Effector memory CD8-positive, alpha-beta T cell (primary cell): ENCODE measurements at places on chromosomes 16 and 17.
A peak's percentile ranks its signal among the peaks of the same experiment; 100 is the strongest.

GRCh38 chr17:1275962-1276736, 3.3 kb upstream of the TRARG1 start:
- H3K4me3 ChIP-seq, result peak overlapping the region; percentile 50
- peaks cover 8% of the 10 kb centered on the region for H3K27me3 ChIP-seq
- H3K4me1 ChIP-seq, result peaks cover 8% of the 10 kb centered on the region
- peak overlapping the region; percentile 63 for H3K27ac ChIP-seq
- H3K36me3 ChIP-seq, result no peaks in the 10 kb centered on the region

DNA sequence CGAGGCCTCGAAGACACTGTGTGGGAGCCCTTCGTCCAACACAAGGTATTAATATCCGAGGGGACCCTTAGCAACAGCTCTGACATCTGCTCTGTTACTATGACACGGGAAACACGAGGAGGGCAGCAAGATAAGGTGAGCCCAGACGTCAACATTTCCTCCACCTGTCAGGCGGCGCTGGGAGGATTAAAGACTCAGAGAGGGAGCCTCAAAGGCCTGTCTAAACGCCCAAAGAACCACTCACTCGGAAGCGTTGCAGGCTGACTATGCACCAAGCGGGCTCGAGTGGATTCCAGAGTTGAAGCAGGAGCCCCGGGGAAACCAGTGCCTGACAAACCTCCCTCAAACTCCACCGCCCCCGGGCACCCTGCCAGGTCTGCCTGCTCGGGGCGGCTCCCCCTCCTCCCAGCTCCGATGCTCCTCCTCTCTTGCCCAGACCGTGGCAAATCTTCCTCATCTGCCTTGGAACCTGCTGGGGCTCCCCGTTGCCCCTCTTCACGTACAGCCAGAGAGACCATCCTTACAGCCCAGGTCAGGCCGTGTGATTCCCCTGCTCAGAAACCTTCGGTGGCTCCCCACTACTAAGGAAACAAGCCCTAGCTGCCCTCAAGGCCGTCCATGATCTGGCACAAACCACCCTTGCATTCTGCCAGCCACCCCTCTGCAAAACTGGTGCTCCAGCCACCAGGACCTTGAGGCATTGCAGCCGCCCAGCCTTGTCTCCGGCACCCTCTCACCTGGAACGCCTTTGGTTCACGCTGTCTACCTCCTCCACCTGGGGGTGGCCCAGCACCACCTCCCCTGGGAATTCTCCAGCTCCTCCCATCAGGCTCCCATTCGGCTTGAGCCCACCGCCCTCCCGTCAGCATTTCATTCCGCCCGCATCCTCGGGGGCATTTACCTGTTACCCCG, 16.2 kb downstream of the RPH3AL start:
- H3K27ac ChIP-seq, result no peak overlapping the region
- H3K27me3 ChIP-seq, result peaks cover 8% of the 10 kb centered on the region
- no peak overlapping the region for H3K4me3 ChIP-seq

- H3K27me3 ChIP-seq, result no peaks in the 10 kb centered on the region
- peak overlapping the region; percentile 99 for H3K27ac ChIP-seq
- peak; percentile 37 for DNase-seq
- peaks cover 7% of the 10 kb centered on the region for H3K36me3 ChIP-seq
- H3K4me3 ChIP-seq, result peak overlapping the region; percentile 77
These were observed 26.2 kb upstream of the ZNF652 start for GRCh38 chr17:49388290-49388640.

- H3K27ac ChIP-seq, result peak overlapping the region; percentile 89
- DNase-seq, result no peak
- peaks cover 17% of the 10 kb centered on the region for H3K4me1 ChIP-seq
These were observed 40.8 kb downstream of the LDHD start for GRCh38 chr16:75075688-75076268.

- H3K4me3 ChIP-seq, result no peak overlapping the region
- H3K27me3 ChIP-seq, result peaks cover 38% of the 10 kb centered on the region
These were observed 24.8 kb upstream of the ENGASE start for GRCh38 chr17:79049821-79050220.
